ENCODE measurements at places on chromosomes 16 and 17.
A peak's percentile ranks its signal among the peaks of the same experiment; 100 is the strongest.

DNA sequence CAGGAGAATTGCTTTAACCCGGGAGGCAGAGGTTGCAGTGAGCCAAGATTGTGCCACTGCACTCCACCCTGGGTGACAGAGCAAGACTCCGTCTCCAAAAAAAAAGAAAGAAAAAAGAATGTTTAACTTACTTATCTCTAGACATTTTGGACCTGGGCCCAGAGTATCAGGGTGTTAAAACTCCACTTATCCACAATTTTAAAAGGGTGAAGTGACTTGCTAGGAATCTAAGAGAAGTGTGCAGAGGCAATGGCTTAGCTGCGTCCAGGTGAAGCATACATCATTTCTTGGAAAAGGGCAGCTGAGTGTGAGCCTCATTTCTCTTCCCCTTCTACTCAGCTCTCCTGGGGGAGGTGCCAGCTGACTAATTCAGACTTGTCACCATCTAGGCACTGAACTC lies 25.1 kb downstream of the ALDH3A2 start:
- no peak for DNase-seq

DNA sequence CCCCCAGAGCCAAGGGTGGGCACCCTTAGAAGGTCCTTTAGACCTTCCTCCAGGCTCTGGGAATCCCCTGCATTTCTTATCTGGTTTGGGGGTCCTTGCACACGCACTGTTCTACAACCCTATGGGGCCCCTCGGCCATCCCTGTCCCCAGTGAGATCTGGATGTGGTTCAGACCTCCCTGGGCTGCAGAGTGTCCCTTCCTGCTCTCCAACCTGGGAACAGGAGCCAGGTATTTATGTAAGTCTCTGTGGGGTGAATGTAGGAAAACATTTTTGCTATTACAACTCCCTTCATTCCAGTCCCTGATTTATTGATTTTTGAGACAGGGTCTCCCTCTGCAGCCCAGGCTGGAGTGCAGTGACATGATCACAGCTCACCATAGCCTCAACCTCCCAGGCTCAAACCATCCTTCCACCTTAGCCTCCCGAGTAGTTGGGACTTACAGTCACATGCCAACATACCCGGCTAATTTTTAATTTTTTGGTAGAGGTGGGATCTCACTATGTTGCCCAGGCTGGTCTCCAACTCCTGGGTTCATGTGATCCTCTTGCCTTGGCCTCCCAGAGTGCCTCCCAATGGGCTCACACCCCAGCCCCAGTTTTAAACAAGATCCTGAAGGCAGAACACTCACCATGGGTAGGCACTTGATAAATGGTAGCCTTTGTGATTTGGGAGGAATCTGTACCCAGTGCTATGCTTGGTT lies 61.6 kb downstream of the RAI1 start:
- DNase-seq = no peak

GRCh38 chr16:79163691-79164387 lies 436.7 kb downstream of the MAF start:
- no peak for DNase-seq

DNA sequence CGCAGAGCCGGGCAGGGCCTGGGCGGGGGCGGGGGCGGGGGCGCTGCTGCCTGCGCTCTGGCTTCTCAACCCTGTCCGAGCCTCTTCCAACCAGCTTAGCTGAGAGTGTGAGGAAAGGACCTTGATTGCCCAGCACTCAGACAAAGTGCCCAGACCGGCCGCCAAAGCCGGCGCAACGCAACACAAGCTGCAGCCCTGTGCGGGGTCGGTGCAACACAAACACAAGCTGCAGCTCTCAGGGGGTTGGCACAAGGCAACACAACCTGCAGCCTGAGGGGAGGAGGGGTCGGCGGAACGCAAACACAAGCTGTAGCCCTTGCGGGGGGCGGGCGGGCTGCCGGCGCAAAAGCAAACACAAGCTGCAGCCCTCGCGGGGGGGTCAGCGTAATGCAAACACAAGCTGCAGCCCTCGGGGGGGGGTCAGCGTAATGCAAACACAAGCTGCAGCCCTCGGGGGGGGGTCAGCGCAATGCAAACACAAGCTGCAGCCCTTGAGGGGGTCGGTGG lies 60.0 kb downstream of the KLHDC4 start:
- no peak for DNase-seq

GRCh38 chr16:30567160-30567990 lies 4.1 kb downstream of the ZNF688 start:
- DNase-seq = peak; percentile 25

DNA sequence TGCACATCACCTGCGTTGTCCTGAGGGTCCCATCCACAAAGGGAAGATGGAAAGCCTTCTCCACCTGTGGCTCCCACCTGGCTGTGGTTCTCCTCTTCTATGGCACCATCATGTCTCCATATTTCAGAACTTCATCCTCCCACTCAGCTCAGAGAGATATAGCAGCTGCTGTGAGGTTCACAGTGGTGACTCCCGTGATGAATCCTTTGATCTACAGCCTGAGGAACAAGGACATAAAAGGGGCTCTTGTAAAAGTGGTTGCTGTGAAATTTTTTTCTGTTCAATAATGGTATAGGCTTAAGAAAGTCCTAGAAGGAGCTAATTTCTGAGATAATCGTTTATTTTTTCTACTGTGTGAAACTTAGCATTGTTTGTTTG lies 18.7 kb downstream of the ZNF200 start:
- peak; percentile 28 for DNase-seq

DNA sequence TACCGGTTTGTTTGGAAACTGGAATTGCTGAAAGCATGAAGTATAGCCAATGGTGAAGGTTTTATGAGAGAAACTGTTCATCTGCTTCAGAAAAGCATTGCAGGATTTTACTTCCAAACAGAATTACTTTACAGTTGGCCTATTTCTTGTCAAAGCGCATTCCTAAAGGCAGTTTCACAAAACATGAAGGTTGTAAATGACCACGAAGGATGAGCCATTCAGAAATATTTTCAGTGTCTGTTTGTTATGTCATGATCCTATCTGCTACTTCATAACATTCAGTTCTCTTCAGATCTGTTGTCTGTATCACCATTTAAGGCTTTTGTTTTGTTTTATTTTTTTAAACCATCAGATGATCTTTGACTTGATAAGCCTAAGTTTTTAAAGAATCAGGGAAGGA lies 45.7 kb downstream of the AATF start:
- no peak for DNase-seq

DNA sequence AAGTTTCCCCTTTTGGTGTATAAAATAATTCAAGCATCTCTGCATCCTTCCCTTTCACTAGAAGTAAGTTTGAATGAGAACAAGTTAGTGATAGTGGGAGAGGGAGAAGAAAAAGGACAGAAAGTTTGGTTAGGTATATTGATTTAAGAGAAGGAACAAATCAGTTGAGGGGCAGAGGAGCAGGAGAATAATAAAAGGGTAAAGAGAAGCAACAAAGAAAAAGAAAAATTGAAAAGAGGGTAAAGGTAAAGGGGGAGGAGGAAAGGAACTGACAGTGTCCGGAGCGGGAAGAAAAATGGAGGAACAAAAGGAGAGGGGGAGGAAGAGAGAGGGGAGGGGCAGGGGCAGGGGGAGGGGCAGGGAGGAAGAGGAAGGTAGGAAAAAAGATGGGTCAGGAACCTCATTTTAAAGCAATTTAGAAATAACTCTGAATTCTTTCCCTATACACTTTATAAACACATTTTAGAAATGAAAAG lies 6.3 kb upstream of the IGF2BP1 start:
- DNase-seq = no peak

- no peak for DNase-seq
These were observed 53.3 kb upstream of the DNAH9 start for GRCh38 chr17:11545002-11545401.

GRCh38 chr16:29819506-29819905 lies 756 bp upstream of the MVP start:
- DNase-seq = no peak

DNA sequence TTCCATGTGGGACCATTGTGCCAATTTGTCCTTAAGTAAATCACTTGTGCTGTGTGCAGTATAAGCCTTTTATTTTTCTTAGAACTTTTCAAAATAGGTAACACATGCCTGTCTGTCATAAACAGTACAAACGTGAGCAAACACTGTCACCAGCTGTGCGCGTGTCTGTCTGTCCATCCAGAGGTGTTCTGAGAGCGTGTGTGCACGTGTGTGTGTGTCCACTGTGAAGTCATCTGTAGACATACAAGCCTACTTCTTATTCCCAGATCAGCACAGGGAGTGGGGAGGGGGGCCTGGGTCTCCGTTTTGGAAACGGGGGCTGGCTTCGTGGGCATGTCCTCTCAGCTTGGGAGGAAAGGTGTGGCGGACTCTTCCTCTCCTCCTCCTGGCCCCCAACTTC lies 9.4 kb downstream of the TMEM235 start:
- DNase-seq = no peak

DNA sequence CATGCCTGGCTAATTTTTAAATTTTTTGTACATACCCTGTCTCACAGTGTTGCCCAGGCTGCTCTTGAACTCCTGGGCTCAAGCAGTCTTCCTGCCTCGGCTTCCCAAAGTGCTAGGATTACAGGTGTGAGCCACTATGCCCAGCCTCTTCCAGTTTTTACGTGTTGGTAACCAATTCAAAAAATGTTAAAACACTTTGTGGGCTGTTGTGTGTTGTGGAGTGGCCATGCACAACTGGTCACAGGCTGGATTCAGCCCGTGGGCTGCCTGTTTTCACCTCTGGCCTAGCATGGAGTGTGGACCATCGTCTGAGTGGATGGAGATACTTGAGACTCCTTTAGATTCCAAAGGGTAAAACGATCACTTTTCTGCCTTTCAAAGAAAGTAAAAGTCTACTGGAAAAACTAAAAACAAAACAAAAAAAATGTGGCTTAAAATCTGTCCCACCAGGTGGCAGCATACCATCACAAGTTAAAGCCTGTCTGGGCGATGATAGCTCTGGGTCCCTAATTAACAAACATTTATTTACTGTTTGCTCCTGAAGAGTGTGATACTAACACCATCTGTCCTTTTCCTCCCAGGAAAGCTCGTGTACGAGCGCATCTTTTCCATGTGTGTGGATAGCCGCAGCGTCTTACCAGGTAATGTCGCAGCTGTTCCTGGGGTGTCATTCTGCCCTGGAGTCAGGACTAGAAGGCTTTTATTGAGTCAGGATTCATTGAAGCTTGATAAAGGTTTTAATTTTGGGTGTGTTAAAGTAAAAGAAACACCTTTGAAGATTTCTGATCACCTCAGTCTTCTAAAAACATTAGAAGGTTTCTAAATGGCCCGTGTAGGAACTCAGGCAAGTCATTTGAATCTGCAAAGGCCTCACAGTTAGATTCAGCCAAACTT lies 45.8 kb downstream of the VPS35L start:
- peak; percentile 18 for DNase-seq

GRCh38 chr17:63250830-63251229 lies 195.3 kb downstream of the CYB561 start:
- no peak for DNase-seq

- DNase-seq = no peak
These were observed 7.2 kb upstream of the XAF1 start for GRCh38 chr17:6748617-6749016.

GRCh38 chr16:87060034-87060986 lies 256.9 kb downstream of the C16orf95 start:
- DNase-seq = no peak

GRCh38 chr16:51592001-51592501 lies 441.0 kb upstream of the SALL1 start:
- no peak for DNase-seq

- no peak for DNase-seq
These were observed 45.2 kb downstream of the RNF112 start for GRCh38 chr17:19456016-19456927.

DNA sequence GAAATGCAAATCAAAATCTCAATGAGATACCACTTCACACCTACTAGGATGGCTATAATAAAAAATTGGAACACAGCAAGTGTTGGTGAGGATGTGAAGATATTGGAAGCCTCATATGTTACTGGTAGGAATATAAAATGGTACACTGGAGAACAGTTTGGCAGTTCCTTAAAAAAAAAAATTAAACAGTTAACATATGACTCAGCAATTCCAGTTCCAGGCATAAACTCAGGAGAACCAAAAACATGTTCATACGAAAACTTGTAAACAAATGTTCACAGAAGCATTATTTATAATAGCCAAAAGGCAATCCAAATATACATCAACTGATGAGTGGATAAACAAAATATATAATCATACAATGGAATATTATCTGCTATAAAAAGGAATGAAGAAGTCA lies 28.2 kb downstream of the ZNF652 start:
- DNase-seq = no peak

GRCh38 chr16:83059237-83059636 lies 432.5 kb downstream of the CDH13 start:
- no peak for DNase-seq

GRCh38 chr16:23709536-23709935 lies 3.5 kb downstream of the ERN2 start:
- no peak for DNase-seq

DNA sequence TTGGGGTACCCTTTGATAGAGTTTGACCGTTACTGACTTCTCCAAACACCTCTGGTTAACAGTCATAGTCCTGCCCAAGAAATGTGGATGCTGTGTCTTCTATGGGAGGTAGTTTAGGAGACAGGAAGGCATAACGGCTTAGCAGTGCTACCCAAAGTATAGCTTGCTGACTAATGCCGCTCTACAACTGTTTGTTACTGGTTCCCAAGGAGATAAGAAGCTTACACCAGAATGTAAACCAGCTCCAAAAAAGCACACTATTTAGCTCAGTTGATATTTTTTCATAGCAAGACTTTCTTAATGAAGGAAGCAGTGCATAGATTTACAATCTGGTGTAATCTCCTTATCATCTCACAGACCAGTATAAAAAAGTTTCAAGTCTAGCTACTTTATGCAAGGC lies 95.7 kb downstream of the HS3ST3B1 start:
- DNase-seq = no peak

- no peak for DNase-seq
These were observed 41.0 kb downstream of the MRPS23 start for GRCh38 chr17:57808882-57809281.

GRCh38 chr16:5635331-5635730 lies 537.7 kb upstream of the EEF2KMT start:
- DNase-seq = no peak

GRCh38 chr17:33980193-33980592 lies 274.9 kb upstream of the CCL2 start:
- no peak for DNase-seq

GRCh38 chr17:885971-886571 lies 93.5 kb downstream of the NXN start:
- no peak for DNase-seq

All from stimulated activated naive CD4-positive, alpha-beta T cell (primary cell).